ENCODE measurements at places on chromosomes 3 and 15.

GRCh38 chr15:31280046-31280830, 46.4 kb upstream of the KLF13 start:
- no peak for DNase-seq

DNA sequence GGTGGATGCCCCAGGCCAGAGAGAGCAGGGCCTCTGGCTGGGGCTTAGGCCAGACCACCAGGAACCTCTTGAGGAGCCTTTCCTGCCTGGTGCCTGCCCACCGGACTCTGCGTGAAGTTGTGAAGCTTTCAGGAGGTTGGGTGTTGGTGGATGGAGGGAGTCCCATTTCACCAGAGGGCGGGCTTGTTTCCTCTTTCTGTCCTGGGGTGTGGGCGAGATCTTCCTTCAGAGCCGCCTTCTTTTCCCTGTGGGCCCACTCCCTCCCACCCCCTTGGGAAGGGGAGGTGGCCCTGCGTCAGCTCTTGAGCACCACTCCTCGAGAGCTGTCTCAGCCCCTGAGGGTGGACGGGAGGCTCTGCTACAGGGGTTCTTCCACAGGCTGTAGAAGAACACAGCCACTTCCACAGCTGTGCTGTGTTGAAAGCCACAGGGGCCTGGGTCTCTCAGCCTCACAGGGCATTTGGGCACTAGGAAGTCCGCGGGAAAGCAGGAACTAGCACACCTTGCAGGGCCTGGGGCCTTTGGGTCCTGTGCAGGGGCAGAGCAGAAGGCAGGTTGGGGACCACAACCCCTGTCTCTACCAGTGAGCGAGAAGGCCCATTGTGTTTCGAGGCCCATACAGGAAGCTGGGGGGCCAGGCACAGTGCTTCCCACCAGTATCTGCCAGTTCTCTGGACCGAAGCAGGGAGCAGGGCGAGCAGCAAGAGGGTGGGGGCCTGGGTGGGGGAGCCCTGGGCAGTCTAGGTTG, 2.1 kb downstream of the AMIGO3 start:
- DNase-seq, result peak; percentile 0

- no peak for DNase-seq
Measured at GRCh38 chr3:22947851-22948250, 255.3 kb upstream of the UBE2E2 start.

DNA sequence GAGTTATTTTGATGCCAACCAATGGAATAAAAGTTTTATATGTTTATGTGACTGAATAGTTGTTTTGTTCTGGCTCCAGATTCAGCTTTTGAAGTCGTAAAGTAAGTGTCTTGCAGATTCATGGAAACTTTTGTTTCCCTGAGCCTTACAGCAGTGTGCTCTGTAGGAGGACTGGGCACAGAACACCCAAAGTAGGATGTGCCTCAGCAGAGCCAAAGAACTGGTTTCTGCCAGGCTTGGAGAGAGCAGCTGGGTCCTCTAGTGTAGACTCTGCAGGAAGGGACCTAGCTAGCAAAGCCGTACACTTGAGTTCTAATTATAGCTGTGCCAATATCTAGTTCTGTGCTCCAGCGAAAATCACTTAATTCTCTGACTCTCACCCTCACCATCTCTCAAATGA, 261.2 kb upstream of the DNAJC19 start:
- DNase-seq, result no peak

DNA sequence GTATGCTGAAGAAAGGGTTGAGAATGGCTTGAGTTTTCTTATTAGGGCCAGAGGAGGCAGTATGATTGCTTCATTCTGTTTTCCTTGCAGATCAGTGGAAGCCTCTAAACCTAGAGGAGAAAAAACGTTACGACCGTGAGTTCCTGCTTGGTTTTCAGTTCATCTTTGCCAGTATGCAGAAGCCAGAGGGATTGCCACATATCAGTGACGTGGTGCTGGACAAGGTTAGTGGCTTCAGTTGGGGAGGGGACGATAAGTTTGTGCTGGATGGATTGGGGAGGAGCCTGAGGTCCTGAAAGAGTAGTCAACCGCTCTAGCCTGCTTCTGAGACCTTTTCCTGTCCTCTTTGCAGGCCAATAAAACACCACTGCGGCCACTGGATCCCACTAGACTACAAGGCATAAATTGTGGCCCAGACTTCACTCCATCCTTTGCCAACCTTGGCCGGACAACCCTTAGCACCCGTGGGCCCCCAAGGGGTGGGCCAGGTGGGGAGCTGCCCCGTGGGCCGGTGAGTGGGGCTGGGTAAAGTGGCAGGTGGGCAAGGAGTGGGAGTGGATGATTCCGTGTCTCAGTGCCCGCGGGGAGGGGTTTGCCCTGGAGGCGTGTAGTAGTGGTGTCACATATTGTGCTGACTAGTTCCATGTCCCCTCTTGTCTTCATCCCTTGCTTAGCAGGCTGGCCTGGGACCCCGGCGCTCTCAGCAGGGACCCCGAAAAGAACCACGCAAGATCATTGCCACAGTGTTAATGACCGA, 8.5 kb downstream of the EIF4G1 start:
- no peak for DNase-seq

DNA sequence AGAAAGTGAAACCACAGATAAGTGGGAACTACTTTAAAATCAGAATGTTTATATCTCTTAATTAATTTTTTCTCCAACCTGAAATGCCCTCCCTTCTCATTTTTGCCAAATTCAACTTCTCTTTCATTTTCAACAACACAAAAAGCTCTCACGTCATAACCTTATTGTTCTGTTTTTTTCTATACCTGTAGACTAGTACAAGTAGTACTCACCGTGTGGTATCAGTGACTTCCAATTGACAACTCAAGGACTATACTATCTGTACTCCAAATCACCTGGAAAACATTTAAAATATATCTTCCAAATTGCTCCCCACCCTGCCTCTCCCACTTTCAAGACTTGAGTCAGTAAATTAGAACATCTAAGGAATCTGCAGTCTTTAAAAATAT, 72.8 kb upstream of the ZNF280D start:
- DNase-seq, result no peak

DNA sequence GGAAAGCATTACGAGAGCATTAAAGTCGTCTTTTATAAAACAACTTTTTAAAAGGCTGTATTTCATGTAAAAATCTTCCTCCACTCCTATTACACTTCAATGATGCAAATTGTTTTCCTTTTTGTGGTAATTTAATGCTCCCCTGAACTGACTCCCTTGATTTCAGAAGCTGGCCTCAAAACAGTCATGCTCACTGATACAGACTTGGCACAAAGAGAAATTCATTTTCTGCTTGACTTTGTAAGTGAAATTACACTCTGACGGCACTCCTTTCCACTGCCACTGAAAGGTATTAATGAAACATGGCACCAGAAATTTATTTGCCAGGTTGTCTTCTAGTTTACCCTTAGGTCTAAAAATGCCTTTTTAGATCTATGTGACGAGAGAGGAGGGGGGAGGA, 215.5 kb downstream of the LRRC3B start:
- no peak for DNase-seq

- DNase-seq, result no peak
Measured at GRCh38 chr3:71254281-71255057, 329.1 kb downstream of the FOXP1 start.

GRCh38 chr15:99100245-99101173, 4.4 kb upstream of the SYNM start:
- peak; percentile 10 for DNase-seq

GRCh38 chr3:58161435-58162398, 49.1 kb downstream of the DNASE1L3 start:
- no peak for DNase-seq

DNA sequence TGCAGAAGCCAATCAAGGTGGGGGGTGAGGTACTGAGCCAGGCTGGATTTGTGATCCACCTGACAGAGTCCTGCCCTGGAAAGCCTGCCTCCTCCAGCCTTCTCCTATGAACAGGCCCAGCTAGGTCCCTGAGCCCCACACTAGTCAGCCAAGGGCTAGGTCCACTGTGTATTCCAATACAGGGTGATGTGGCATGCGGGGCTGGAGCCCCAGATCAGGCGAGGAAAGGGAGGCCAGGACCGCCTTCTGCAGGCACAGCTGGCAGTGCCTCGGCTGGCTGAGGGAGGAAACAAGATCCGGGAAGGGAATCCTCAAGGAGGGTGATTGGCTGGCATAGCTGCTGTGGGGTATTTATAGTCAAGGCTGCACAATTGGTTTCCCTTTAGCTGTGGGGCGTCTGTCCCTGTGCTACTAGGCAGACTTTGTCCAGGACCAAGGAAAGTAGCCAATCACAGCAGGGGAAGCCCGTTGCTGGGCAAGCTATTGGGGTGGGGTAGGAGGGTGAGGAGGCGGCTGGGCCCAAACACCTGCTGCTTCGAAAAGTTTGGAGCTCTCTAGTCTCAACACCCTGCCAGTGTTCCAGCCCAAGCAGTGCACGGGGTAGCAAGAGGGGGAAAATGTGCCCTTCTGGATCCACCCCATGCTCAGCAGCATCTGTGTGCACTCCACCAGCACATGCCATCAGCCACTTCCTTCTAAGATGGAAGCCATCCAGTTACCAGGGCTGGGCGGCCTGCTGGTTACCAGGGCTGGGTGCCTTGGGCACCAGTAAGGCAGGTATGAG, 5.9 kb downstream of the KY start:
- no peak for DNase-seq

DNA sequence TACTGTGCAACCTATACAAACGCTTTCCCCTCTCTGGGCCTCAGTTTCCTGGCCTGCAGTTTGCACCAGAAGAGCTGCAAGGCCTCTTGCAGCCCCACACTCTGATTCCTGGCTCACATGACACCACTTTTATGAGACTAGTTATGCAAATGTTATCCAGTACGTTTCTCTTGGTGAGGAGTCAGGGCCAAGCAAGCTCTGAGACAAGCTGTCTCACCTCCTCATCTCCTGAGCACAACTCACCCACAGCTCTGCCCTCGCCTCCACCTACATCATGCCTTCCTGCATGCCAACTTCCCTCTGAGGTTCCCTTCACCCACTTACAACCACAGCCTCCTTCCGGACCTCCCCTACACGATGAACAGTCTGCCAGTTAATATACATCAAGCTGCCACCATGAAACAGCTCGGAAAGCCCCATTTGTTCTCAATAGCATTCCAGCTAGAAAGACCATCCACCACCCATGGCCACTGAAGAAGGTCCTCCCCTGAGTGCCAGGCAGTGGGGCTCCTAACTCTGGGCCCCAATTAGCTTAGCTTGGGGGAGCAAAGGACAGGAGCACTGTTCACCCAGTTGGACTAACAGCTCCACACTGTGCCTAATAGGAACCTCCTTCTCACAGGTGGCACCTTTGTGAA, 25.0 kb downstream of the CRYGS start:
- peak; percentile 62 for DNase-seq

GRCh38 chr3:37559461-37559860, 302.2 kb upstream of the CTDSPL start:
- DNase-seq, result no peak

DNA sequence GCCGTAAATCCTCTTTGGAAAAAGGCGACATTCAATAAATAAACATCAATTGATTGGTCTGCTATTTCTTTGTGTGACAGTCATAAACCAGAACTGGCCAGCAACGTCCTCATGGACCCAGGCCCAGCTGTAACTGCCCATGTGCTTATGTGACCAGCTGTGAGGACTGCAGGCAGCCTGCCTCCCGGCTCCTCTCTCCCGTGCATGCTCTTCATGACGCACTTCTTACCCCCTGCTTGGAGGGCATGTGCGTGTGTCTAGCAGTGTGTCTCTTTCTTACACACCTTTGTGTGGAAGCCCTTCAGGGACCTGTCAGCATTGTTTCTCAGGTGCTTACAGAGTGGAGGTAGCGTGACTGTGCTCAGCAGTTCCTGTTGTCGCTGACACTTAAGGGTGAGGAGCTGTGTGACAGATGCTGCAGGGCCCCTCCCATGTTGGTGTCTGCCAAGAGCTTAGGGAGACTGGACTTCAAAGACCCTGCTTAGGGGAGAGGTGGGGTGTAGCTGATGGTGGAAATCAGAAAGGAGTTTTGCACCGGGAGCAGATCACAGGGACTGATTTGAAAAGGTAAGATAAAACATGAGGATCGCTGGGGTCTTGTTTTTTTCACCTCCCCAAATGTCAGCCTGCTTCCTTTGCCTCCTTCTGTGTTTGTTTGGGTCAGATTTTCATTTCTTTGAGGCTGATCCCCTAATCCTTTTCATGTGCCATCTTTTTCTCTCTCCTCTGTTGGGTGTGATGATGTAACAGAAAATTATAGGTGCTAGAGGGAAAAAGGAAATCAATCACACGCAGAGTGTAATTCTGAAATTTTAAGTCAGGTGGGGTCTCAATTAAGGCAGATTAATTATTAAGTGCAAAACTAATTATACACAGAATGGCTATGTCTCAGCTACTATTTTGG, 2.1 kb downstream of the PODXL2 start:
- DNase-seq, result no peak

DNA sequence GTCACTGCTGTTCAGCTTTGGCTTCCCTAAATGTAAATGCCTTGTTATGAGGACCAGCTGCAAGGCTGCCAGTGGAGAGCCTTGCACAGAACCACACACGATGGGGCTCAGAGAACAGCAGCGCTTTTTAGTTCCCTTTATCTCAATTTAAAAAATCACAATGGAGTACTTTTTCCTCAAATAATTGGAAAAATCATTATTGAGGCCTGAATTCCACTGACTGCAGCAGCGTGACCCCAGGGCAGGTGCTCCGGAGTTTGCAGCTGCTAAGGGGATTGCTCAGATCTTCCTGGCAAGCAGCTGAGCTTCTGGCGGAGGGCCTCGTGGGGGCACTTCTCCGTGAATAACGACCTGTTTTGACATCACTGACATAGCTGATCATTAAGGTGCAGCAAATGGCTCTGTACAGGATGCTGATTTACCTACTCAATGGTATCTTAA, 245.6 kb upstream of the TRIM42 start:
- DNase-seq, result no peak

Measured in effector CD4-positive, alpha-beta T cell (primary cell).